Activated CD4-positive, alpha-beta memory T cell treated with anti-CD3 and anti-CD28 coated beads for 36 hours (primary cell): ENCODE measurements at places on chromosomes 1 and 21. TPM values are rescaled to one million over a fixed set of nuclear protein-coding genes. Genes with fewer than 3 reads are reported as not detected.

DNA sequence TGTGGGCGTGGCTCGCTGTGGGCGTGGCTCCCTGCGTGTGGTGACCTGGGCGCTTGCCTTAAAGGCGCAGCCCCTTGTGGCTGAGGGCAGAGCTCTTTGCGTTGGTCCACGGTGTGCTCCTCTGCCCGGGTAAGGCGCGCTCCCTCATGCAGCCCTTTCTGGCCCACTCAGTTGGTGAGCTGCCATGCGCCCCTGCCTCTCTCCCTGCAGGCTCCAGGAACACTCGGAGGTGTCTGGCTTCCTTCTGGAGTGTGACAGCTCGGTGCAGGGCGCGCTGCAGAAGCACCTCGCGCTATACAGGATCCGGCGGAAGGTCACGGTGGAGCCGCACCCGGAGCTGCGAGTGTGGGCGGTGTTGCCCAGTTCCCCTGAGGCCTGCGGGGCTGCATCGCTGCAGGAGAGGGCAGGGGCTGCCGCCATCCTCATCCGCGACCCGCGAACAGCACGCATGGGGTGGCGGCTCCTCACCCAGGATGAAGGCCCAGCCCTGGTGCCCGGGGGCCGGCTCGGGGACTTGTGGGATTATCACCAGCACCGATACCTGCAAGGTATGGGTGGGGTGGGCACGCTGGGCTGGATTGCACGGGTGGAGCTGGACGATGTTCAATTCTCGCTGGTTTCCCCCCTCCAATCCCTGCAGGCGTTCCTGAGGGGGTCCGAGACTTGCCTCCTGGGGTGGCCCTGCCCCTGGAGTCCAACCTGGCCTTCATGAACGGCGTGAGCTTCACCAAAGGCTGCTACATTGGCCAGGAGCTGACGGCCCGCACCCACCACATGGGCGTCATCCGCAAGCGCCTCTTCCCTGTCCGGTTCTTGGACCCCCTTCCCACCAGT lies 9.1 kb downstream of the IBA57 start:
- peak; percentile 45 for DNase-seq

DNA sequence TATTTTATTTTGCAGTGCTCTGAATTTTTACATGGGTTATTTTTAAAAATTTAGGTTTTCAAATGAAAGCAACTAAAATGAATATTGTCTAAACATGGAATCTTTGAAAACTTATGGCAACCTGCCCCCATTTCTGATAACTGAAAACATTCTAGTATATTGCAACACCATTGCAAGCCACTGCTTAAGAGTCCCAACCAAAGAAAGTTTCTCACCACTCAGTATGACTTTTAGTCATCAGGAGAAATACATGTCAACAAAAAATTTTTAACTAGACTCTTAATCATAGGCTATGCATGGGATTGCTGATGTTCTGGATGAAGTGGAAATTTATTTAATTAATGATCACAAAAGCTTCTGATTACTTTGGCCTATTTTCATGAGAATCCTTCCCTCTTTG lies 112.1 kb downstream of the TNFSF18 start:
- no peak for DNase-seq

DNA sequence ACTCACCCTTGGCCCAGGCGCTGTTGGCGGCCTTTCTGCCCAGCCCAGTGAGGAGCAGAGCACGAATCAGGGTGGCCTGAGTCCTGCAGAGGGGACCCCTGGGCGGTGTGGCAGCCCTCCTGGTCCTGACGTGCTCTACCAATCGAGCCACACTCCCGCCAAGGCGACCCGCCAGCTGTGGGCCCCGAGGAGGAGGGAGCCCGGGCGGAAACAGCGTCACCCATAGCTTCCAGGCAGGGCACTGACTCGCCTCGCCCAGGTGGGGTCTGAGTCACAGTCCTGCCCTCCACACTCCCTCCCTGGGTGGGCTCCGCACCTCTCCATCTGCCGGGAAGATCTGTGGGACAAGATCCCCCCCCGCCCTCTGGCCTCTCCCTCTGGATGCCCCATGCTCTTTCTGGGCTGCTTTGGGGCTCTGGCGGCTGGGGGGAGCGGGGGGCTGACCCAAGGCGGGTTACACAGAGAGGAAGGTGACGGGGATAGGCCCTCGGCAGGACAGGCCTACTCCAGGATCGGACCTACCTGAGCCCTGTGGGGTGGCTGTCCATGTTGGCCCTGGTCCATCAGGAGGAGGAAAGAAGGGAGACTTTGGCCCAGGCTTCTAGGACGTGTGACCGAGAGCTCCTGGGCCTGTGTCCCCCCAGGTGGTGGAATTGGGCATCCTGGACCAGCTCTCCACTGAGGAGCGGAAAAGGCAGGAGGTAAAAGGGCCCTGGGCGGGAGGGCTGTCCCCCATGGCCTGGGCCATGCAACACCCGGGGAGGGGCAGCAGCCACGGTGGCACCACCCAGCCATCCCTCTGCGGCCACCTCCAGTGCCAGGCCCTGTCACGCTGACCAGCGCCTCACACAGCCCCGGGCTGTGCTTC lies 14.0 kb downstream of the ARHGEF16 start:
- DNase-seq, result no peak

GRCh38 chr1:19411612-19412011 lies 73.7 kb downstream of the CAPZB start:
- DNase-seq, result no peak

DNA sequence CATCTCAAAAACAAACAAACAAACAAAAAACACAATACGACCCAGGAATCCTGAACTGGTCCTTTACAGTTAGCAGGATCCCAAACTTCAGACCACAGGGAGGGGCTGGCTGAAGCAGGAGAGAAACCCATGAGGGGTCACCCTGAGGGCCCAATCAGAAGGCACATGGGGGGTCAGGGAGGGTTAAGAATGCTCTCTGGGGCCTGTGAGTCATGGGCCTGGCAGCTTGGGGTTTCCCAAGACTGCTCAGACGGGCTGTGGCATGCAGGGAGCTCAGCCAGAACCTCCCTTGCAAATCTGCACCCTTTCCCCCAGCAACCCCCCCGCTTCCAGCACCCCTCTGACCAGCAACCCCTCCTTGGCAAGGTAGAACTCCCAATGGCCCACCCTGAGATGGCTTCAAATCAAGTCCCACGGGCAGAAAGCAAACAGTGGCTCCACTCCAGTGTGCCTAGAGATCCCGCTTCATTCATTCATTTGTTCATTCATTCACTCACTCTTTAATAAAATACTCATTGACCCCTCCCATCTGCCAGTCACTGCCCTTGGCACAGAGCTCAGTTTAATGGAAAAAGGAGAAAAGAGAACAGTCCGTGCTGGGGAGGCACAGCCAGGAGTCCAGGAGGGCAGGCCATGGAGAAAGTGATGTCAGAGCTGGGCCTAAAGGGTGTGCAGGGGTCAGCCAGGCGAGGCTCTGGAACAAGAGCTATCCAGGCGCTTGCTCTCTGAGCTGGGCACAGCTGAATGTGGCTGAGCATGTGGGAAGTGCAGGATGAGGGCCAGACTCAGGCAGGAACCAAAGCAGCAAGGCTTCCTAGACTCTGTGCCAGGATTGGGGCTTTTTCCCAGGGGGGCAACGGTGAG lies 8.2 kb downstream of the UQCRHL start:
- peak; percentile 36 for DNase-seq

DNA sequence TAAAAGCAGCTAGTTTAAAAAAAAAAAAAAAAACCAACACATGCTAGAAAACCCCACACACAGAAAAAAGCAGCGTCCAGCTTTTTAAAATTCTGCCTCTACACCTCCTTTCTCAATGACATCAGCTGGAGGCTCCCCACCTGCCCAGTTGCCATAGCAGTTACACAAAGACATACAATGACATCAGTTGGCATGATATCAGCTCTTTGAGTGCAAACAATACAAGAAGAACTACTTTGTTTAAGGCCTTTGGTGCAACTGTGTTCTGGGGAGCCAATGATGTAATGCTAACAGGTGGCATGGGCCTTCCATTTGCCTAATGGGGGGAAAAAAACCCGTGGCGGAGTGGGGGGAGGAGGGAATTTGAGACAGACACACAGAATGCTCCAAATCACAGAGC lies 32.9 kb downstream of the DUSP10 start:
- DNase-seq, result peak; percentile 63

DNA sequence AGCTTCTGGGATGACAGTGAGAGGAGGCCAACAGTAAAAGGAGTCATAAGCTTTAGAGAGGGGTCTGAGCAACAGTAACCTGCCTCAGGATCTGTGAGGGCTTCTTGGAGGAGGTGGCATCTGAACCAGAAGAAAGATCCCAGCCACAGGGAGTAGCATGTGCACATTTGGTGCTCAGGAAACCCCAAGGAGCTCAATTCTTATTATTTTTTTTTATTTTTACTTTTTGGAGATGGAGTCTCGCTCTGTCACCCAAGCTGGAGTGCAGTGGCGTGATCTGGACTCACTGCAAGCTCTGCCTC lies 4.7 kb downstream of the THEMIS2 start:
- no peak for DNase-seq

GRCh38 chr1:165851034-165851658 lies 23.7 kb downstream of the UCK2 start:
- DNase-seq, result no peak

- no peak for DNase-seq
Observed at GRCh38 chr21:33063907-33064622, 5.9 kb upstream of the OLIG1 start.

DNA sequence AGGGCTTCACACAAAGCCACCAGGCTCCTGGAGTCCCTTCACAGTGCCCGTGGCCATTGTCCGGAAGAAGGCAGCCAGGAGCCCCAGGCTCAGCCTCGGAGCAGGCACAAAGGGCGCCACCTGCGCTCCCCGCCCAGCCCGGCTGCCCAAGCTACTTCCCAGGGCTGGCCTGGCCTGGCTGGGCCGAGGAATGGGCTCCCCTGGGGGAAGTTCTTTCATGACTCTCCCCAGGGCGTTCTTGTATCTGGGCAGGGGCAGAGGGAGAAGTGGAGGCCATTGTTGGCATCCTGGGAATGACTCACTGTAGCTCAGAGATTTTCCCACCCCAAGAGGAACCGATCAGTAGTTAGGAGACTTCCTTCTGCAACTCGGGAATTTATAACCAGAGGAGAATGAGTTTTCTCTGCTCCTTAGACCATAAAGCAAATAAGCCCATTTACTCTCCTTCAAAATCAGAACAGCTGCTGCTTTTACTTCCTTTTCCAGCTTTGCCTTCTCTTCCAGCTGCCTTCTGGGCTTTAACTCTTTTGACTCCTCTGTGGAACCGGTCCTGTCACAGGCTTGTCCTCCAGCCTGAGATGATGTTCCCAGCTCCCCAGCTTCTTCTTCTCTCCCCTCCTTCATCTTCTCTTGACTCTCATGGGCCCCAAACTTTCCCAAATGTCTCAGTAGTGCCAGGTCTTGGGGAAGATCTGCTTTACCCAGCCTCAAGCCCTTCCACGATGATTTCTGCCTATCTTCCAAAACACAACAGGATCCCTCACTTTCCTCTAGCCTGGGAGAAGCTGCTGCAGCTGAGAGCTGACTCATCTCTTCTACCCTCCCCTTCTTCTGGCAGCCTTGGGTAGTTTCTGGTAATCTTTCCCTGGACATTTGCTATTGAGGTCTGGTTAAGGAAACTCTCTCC lies 118.7 kb upstream of the CD34 start:
- DNase-seq, result no peak

- no peak for DNase-seq
Observed at GRCh38 chr1:221832617-221833016, 90.7 kb upstream of the DUSP10 start.

DNA sequence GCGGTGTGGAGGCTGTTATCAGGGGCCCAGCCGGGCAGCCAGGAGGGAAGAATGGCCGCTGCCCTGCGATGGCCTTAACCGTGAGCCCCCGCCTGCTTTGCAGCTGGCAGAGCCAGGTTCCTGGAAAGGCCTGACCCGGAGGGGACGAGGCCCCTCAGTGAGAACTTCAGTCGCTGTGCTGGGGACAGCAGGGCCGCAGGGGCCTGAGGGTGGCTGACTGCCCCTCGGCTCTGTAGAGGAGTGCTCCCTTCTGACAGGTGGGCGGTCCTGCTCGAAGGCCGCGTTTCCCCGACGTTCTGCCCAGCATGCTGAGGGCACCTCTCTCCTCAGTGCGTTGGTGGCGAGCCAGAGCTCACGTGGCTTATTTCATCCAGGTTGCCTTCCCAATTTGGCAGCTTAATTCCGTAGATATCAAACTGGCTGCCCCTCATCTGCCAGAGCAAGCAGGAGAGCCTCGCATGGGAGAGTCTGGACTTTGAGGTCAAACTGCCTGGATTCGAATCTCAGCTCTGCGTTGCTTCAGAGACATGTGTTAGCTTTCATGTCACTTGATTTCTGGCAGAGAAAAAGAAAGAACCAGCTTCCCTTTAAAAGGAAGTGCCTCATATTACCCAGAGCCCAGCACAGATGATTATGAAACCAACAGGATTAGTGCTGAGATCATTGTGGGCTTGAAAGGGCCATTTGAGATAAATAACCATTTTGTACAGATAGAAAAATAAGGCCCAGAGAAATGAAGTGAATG lies 239.8 kb downstream of the SDCCAG8 start:
- no peak for DNase-seq

DNA sequence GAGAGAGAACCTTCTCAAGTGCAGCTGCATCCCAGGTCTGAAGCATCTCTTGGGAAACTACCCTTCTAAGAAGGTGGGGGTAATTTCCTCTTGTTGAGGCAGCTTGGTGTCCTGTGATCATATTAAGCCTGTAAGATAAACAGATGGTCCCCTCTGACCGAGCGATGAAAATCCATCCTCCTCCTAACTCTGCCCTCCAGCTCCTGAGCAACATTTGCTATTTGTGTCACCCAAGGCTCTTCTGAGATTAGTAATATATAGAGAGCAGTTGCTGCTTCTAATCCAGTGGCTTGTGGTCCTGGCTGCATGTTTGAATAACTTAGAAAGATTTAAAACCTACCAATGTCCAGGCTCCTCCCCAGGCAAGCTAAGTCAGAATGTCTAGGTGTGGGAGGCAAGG lies 123.7 kb downstream of the DISC1 start:
- no peak for DNase-seq

- DNase-seq, result peak; percentile 77
Observed at GRCh38 chr1:152479792-152480595, 30.6 kb upstream of the LCE5A start.

GRCh38 chr1:65289449-65289848 lies 19.9 kb upstream of the DNAJC6 start:
- no peak for DNase-seq

- DNase-seq, result no peak
Observed at GRCh38 chr1:214588963-214589597, 13.9 kb upstream of the CENPF start.

Gene NBPF20
- total RNA-seq, result 1.3 TPM

Gene CYP4A22
- total RNA-seq, result not detected

Gene FALEC
- not detected for total RNA-seq

Gene NEXN
- total RNA-seq, result 0.51 TPM

Gene MTOR
- total RNA-seq, result 39.4 TPM

Gene OPTC
- total RNA-seq, result not detected

Gene PCBP3
- total RNA-seq, result 6.6 TPM

Gene TTLL10
- total RNA-seq, result not detected

Gene PKP1
- total RNA-seq, result not detected
